HFFc6 (cell line): ENCODE measurements at places on chromosomes 12 and 14. TPM values are rescaled to one million over a fixed set of nuclear protein-coding genes. Genes with fewer than 3 reads are reported as not detected.

GRCh38 chr12:1815814-1816729, 4.3 kb upstream of the LRTM2 start:
- no peak for DNase-seq

DNA sequence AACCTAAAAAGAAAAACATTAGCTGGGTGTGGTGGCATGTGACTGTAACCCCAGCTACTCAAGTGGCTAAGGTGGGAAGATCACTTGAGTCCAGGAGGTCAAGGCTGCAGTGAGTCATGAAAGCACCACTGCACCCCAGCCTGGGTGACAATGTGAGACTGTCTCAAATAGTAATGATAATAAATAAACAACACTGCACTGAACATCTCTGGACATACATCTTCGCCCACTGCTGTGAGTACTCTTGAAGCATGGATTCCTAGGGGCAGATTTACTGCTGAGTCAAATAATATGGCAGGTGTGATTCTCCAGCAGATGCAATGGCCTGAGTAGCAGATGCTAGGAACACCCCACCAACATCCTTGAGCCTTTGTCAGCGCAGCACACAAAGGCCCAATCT, 23.6 kb downstream of the ABCB9 start:
- DNase-seq: peak; percentile 5

- peak; percentile 30 for DNase-seq
Measured at GRCh38 chr12:26028953-26029735, 70.7 kb downstream of the RASSF8 start.

GRCh38 chr12:28424965-28425364, 234.7 kb downstream of the CCDC91 start:
- no peak for DNase-seq

NDRG2 gene
- total RNA-seq: 0.11 to 0.21 TPM in 2 of 3 replicates, not detected in the other

DNA sequence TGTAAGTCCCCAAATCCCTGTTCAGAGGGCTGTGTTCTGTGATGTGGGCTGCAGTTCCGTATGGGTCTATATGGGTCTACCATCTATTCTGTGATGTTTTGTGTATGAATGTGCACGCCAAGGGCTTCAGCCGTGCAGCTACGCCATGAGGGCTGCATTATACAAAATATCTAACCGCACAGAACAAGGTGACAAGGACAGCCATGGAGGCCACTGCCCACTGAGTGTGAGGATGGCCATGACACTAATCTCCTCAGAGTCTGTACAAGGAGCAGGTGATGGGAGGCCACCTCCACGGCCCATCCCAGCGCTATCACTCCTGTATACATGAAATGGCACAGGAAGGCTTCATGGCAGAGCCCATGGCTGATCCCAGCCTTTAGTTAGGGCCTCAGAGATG, 102.0 kb downstream of the DICER1 start:
- no peak for DNase-seq

GRCh38 chr14:90061685-90062126, at the start of gene KCNK13:
KCNK13 (plus strand) TSS chr14:90061994; CDS start chr14:90062206, 212 bp downstream.
- no peak for DNase-seq

GRCh38 chr12:112887550-112887949, 19.2 kb upstream of the OAS1 start:
- DNase-seq: no peak

EXOC3L4 gene
- total RNA-seq: not detected in 3 replicates

DNA sequence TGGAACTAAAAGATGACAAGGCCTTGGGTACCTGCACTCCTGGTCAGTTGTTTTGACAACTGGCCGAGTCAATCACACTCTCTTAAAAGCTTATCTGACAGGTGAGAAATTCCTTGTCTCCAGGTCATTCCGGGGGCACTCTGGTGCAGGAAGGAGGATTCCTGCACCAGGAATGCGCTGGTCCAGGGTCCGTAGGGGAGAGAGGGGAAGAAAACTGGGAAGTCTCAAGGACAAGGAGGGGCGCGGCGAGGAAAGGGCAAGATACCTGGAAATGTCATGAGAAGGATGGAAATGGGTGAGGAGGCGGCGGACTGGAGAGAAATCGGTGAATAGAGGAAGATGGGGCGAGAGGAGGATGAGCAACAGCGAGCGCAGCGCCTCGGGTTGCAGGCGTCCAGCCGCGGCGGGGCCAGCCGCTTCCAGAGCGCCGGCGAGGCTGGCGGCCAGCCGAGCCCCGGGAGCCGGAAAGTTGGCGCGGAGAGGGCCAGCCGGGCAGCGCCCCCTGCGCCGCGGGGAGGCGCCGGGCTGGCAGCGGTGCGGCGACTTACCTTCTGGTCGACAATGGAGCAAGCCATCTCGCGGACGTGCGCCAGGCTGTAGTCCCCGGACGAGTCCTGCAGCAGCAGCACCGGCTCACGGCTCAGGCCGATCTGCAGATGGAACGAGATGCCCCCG, 809 bp downstream of the PRKD1 start:
- peak; percentile 41 for DNase-seq

GRCh38 chr12:47321436-47321835, 241.7 kb upstream of the AMIGO2 start:
- DNase-seq: no peak

CLEC2B gene
- not detected in 3 replicates for total RNA-seq

- DNase-seq: no peak
Measured at GRCh38 chr12:112939761-112940381, 1.6 kb downstream of the OAS3 start.

GRCh38 chr12:90510948-90511347, 444.0 kb downstream of the CCER1 start:
- DNase-seq: no peak

GPRC5D gene
- total RNA-seq: not detected in 3 replicates

DNA sequence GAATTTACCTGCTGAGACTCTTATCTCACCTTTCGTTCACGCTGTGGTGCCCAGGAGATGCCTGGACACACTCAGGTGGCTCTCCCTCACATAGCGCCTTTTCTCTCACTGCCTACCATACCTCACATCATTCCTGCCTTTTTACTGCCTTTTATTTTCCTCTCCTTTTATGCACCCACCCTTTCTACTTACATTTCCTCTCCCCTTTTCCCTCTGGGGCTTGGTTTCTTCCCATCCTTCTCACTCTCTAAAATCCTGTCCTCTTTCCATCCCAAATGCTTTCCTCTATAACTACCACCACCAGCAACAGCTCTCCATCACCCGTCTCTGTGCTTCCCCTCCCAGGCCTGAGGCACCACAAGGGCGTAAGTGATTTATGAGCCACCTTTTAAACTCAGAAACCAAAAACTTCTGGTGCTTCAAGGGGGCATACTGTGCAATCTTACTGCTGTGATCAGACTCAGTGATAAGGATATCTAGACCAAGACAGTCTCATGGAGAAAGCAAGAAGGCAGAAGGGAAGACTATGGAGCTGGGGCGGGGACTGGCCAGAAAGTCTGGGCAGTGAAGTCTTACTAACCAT, 32.7 kb upstream of the SMUG1 start:
- no peak for DNase-seq

- DNase-seq: no peak
Measured at GRCh38 chr12:12405882-12406281, 49.0 kb downstream of the BORCS5 start.

GRCh38 chr12:104852102-104852501, 106.0 kb downstream of the SLC41A2 start:
- no peak for DNase-seq
